ENCODE measurements at places on chromosomes 1 and 21.

DNA sequence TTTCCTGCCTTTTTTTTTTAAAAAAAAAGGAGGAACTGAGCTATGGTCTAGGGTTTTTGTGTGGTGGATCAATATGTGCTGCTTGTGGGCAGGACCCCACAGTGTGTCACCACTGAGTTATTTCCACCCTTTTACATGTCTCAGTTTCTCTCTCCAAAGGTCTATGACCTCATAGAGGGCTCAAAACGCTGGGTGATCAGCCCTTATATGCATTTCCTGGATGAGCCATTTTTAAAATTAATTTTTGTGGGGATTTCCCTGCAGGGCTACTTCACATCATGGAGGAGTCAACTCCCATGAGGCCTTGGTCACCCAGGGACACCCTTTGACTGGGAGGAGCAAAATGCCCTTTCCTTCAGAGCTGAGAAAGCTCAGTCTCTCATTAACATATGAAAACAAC is 20.7 kb upstream of the HAO2 start:
- no peak for DNase-seq

GRCh38 chr1:194833111-194833510 is 1646.7 kb upstream of the B3GALT2 start:
- DNase-seq, result no peak

GRCh38 chr1:93641527-93641926 is 40.1 kb downstream of the BCAR3 start:
- DNase-seq, result no peak

DNA sequence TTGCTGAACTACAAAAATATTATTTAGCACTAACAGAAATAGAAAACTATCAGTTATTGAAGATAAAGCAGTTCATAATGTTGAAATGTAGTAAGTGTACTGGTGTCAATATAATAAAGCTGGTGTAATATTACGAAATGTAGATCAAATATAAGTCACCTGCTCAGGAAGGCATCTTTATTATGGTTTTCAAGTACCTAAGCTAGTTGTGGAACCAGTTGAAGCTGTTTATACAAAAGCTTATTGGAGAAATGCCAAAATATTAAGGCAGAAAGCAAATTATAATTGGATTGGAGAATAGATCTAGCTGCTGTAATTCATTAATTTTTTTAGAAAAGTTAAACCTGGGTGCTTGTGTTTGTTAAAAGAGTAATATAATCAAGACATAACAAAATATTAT is 6.2 kb upstream of the MARK1 start:
- no peak for DNase-seq

DNA sequence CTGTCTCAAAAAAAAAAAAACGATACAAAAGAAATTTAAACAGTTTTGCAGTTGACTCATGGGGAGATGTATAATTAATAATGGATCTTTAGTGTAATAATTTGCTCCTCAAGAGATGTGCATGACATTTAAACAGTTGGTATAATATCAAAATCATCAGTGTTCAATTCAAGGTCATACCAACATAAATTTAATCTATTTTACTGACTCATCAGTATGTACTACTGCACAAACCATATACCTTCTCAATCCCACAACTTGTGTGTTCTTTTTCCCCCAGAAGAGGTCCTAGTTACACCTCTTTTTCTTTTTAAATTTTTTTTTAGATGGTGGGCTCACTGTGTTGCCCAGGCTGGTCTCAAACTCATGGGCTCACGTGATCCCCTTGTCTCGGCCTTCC is 23.6 kb downstream of the CDKN2C start:
- no peak for DNase-seq

GRCh38 chr1:110708974-110709440 is 34.3 kb upstream of the KCNA3 start:
- peak; percentile 49 for DNase-seq

DNA sequence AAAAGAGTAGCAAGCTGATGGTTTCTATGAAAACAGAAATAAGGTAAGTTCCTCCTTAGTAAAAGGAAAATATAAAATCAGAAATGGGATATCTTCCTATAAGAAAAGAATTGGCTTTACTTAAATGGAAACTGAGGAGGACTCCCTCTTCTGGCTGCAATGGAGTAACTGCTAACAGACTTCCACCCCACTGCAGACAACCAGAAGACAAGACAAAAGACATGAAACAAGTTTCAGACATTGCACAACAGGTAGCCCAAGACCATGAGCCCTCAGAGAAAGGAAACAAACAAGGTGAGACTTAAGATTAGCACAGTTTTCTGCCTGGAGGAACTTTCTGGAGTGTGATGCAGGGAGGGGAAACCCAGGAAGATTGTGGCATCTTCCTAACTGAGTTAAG is 17.0 kb upstream of the OLFML2B start:
- DNase-seq, result no peak

GRCh38 chr1:234582681-234583301 is 27.2 kb downstream of the IRF2BP2 start:
- DNase-seq, result no peak
